NCI-H2171 treated with DMSO at 0.1 percent for 48 hours (cell line): ENCODE measurements at places on chromosomes 5 and 9.

GRCh38 chr9:93622691-93623090 lies 46.3 kb downstream of the PHF2 start:
- no peak for DNase-seq

GRCh38 chr9:126373241-126373640 lies 46.6 kb downstream of the MVB12B start:
- DNase-seq = no peak

- DNase-seq = no peak
Measured at GRCh38 chr5:66841264-66841663, 245.1 kb downstream of the MAST4 start.

DNA sequence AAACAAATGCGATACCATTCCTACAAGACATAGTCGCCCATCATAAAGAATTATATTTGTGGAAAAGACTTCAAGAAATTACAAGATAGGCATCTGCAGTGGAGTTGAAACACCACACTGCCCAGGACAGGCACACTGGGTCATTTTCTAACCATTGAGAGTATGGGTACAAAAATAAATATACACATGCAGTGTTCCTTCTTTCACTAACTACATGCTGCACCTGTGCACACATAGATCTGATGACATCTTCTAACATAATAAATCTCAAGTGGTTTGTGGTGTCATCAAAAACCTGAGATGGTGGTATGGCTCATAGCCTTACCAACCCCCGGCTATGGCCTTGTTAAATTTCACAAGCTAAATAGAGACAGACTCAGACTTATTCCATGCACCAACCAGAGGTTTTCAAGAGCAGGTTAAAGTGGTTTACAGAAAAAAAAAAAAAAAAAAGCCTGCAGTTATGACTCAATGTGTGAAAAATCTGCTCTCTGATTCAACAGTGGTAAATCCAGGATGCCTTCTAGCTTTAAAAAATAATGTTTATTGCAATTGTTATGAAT lies 12.4 kb upstream of the NFIB start:
- DNase-seq = peak; percentile 87

- no peak for DNase-seq
Measured at GRCh38 chr9:93200449-93200742, 16.5 kb downstream of the WNK2 start.

- DNase-seq = no peak
Measured at GRCh38 chr9:94916956-94917355, 190.5 kb downstream of the AOPEP start.

DNA sequence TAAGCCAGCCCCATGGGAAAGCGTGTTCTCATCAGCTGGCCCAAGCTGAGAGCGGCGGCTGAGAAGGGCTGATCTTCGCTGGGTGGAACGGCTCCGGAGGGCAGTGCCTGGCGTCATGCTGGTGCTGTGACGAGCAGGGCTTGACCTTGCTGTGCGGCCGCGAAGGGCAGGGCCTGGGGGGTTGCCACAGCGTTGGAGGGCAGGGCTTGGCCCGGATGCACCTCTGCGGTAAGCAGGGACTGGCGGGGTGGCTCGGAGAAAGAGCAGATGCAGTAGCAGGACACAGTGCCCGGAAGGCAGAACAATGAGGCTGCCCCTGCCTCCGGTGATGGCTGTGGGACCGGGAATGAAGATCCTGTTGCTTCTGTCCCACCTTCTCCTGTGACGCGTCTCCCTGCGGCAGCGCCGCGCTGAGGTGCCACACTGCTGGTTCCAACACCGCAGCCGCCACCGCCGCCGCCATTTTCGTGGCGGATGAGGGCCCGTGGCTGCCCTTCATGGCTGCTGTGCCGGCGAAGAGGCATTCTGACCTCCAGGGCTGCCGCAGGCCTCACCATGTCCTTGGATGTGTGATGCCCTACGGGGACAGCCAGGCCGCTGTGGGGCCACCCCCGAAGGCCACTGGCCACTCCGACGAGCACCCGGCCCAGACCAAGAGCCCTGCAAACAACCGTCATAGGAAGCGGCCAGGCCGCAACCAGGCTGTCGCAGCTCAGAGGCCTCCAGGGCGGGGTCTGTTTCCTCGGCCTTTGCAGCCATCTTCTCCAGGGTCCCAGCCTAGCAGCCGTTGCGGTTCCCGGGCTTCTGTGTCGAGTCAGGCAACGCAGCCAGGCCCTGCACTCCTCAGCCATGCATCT lies 890.5 kb upstream of the CTNND2 start:
- DNase-seq = no peak

- no peak for DNase-seq
Measured at GRCh38 chr9:32677931-32678330, 42.5 kb upstream of the TAF1L start.

- DNase-seq = no peak
Measured at GRCh38 chr5:146363161-146363874, 24.7 kb downstream of the POU4F3 start.

DNA sequence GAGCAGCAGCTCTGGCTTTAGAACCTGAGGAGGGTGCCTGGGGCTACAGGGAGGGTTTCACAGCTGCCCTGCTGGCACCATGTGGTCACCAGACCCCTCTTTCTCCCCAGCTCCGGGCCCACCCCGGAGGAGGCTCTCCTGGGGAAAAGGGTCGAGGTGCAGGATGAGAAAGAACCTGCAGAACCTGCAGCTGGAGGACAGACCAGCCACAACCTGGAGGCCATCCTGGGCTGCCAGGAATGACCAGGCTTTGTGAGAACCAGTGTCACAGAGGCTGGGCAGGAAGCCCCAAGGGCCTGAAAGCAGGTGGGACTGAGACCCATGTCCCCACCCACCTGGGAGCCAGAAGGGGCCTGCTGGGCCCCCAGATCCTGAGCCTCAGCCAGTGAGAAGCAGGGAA lies 23.0 kb downstream of the SEMA4D start:
- DNase-seq = no peak

DNA sequence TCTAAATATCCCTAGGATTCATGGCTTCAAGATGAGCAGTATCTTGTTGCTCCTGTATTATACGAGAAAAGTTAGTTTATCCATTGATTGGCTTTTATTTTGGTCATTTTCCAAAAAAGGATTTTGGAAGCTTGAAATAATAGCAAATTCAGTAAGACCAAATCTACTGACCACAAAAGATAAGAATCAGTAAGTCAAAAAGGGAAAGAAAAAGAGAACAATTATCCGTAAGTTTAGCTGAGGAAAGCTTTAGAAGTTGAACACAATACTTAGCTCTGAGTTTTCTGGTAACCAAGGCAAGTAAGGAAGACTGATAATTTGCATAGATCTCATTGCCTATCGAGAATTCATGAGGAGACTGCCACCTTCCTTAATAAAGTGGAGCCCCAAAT lies 9.1 kb downstream of the TGFBR1 start:
- no peak for DNase-seq

GRCh38 chr5:35815089-35815936 lies 41.4 kb upstream of the IL7R start:
- peak; percentile 43 for DNase-seq

- no peak for DNase-seq
Measured at GRCh38 chr5:169222934-169223594, 77.9 kb downstream of the SLIT3 start.

DNA sequence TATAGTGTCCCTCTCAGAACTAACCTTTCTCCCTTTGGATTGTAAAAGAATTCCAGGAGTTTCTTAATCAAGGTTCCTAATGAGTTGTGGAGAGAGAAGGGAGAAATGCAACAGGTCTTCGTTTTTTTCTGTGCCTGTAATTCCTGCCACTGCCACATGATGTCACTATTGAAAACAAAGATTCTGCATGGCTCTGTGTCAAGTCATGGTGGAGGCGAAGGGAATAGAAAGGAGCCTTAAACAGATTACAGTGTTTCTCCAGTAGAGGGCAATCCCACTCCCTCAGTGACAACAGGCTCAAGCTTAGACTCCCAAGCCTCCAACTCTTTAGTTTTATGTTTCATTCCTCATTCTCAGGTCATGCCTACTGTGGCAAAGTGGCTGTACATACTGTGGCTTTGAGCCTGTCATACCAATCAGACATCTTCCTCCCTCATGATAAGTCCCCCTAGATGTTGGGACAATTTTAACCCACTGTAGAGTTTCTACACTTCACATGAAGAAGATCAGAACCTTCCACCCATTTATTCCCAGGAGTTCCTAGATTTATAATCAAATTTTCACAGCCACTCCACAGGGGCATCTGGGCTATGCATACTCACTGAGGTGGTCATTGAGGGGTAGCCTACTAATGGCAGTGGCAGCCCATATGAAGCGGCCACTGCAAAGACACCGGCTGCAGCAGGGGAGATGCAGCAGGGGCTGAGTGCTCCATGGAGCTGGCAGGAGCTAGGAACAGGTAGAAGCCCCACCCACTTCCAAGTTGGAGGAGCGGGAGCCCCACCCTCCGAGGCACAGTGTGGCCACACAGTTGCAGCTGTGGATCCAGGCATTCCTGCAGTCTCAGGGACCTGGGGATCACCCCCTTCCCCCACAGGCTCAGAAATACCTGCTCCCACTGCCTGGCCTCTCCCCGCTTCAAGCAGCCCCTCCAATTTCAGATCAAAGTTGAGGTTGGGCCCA lies 97.4 kb upstream of the TRIM32 start:
- DNase-seq = peak; percentile 24

GRCh38 chr5:55600497-55601203 lies 65.9 kb upstream of the PLPP1 start:
- DNase-seq = no peak

DNA sequence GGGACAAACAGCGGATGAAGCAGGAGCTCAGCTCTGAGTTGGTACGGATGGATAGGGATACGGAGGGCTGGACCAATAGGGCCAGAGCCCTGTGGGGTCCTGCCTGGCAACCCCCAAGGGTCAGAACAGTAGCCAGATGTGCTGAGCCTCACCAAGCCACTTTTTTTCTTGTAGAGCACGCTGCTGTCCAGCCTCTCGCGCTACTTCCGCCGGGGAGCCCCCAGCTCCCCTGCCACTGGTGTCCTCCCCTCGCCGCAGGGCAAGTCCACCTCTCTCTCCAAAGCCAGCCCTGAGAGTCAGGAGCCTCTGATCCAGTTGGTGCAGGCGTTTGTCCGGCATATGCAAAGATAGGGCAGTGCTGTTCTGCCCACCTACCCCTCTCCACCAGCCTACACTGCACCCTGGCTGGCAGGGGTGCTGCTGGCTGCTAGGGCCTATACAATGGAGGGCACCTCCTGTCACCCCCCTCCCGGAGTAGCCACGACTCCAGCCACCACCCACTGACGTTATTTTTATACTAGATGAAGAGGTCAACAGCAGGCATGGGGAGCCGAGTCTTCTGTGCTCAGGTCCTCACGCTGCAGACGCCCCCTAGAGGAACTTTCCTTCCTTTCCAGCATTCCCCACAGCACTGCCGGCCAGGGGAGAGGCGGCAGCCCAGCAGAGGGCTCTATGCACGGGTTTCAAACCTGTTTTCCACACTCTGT lies 21.6 kb downstream of the SH3GLB2 start:
- peak; percentile 80 for DNase-seq

- no peak for DNase-seq
Measured at GRCh38 chr5:53582225-53582624, 21.8 kb downstream of the NDUFS4 start.

- DNase-seq = no peak
Measured at GRCh38 chr5:131081913-131082488, 83.1 kb downstream of the HINT1 start.

- no peak for DNase-seq
Measured at GRCh38 chr9:120891884-120892747, 15.1 kb upstream of the PHF19 start.

DNA sequence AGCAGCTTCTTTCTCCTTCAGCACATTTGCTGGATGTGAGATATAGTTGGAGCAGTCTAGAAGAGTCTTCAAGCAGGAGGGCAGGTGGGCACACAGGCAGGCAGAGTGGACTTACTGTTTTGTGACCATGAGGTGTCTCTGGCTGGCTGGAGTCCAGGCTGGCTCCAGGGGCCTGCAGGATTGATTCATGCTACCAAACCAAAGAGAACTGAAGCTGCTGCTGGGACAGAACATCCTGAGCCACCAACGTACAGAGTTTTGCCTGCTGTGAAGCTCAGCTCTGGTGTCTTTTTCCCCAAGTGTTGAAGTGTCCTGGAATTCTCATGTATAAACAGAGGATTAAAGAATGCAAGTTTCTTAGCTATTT lies 45.7 kb downstream of the CYSTM1 start:
- DNase-seq = no peak

DNA sequence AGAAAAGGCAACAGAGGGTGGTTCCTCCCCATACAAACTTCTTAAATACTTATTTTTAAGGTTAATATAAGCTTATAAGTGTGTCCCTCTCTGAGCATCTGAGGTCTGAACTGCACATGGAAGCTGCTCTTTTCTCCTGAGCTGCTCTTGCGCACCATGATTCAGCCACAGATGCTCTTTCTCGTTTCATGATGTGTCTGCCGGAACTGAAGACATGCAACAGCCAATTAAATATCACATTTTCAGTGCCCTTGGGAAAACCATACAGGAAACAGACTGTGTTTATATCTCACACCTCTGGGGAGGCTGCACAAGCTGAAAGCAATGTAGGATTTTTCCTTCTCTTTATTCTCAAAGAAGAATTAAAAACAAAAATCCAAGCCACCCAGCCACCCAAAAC lies 96.8 kb upstream of the NREP start:
- peak; percentile 73 for DNase-seq

GRCh38 chr5:109655841-109656240 lies 33.9 kb upstream of the MAN2A1 start:
- no peak for DNase-seq
